ENCODE measurements at places on chromosomes 1 and 21.
A peak's percentile ranks its signal among the peaks of the same experiment; 100 is the strongest.

- no peak for DNase-seq
Measured at GRCh38 chr1:14841456-14841855, 243.0 kb downstream of the KAZN start.

DNA sequence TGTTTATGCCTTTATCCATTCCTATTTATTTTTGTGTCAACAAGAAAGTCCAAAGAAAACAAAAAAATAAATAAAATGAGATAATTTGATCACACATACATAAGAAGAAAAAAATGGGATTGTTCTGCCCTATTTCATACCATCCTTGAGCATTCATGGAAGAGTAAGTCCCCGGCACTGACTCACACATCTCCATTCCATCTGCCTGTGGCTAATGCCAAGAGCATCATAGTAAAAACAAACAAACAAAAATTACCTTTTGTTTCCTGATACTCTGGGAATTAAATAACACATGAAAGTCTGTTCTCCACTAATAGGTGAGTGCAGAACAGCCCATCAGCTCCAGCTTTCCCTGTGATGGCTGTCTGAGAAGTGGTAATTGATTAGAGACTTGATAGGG, 48.1 kb upstream of the BACE2 start:
- no peak for DNase-seq

DNA sequence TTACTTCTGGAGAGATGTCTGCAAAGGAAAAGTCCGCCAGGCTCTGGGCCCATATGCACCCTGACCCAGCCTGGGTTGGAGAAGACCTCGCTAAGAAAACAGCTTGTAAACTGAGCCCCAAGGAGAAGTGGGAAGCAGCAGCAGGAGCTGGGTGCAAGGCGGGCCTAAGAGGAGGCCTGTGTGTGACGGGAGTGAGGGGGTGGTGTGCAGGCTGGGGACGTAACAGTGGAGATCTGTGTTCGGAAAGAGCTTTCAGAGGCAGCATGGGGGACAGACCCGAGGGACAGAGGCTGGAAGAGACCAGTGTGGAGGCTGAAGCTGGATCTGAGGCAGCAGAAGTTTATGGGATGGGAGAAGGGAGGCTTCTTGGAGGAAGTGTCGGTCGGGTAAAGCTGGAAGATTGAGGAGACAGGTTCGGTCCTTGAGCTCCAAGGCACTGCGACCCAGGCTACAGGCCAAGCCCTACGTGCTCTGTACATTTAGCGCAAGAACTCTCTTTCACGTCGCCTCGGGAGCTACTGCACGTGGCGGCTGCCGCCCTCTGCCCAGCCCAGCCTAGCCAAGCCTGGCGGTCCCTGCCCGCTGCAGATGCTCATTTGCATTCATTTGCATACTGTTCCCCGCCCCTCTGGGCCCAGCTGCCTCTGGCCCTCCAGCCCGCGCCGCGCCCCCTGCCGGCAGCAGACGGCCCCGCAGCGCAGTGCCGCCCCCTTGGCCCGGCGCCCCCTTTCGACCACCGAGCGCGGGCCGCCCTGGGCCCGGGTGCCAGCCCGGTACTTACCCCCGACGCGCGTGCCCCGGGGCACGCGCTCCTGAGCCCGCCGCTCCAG, 6.3 kb downstream of the HPCA start:
- DNase-seq = peak; percentile 32

GRCh38 chr1:202397256-202397655, 48.8 kb downstream of the PPP1R12B start:
- no peak for DNase-seq
